ENCODE measurements at places on chromosomes 1 and 21.

GRCh38 chr1:225412321-225412720 is 15.5 kb downstream of the LBR start:
- no peak for DNase-seq

DNA sequence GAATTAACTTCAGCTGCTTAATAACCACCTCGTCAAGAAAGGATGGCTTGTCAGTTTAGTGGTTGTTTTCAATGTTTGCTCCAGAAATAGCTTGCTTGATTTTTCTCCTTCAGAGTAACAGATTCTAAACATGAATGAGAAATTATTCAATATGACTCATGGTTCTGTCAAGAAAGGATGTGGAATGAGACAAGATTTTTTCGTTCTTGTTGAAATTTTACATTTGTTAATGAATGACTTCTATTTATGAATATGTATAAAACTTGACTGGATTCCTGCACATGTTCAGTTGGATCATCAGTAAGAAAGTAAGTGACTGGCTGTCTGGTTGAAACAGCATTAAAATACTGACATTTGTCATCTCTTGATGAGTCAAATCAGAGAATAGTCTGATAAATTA is 38.3 kb downstream of the IFI44 start:
- no peak for DNase-seq

DNA sequence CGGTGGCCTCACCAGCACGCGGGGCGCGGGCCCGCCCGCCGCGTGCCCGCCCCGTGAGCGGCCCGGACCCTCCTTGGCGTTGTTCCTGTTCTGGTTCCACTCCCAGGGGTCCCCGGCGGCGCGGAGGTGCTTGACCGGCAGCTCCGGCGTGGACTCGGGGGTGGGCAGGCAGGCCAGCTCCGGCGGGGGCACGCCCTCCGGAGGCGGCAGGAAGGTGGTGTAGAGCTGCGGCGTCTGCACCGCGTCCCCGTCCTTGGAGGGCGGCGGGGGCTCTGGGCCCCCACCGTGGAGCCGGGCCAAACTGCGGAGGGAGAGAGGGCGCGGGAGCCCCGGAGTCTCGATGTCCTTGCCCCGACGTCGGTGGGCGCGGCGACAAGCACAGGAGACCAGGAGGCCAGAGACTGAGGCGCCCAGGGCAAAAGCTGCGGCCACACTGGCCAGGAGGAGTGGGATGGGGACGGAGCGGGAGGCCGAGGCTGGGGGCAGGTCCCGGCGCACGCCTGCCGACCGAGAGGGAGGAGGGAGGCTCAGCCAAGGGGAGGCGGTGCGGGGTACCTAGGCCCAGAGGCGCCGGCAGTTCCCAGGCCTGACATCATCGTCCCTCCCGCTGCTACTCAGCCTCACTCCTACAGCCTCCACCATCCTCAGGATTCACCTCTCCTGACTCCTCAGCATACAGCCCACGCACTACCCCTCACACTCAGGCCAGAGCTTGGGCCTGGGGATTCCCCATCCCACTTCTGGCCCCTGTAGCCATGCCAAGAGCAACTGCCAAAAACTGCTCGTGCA is 13.2 kb downstream of the SEMA6C start:
- no peak for DNase-seq

DNA sequence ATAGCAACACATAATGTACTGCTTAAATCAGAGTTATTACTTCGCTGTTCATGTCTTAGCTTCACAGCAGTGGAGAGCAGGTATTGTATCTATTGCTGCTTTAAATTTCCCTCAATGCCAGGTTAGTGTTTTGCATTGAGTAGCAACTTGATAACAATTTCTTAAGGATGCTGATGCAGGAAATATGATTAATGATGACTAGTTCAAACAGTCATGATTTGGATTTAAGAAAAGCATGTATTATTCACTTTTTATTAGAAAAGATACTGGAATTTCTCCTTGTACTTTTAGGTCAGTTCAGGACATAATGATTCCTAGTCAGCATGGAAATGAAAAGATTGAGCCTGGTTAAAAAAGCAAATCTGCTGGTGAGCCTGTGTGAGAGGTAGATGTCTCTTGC is 67.2 kb upstream of the ARHGAP29 start:
- no peak for DNase-seq

GRCh38 chr1:186183970-186184628 is 191.0 kb downstream of the TPR start:
- DNase-seq = no peak

DNA sequence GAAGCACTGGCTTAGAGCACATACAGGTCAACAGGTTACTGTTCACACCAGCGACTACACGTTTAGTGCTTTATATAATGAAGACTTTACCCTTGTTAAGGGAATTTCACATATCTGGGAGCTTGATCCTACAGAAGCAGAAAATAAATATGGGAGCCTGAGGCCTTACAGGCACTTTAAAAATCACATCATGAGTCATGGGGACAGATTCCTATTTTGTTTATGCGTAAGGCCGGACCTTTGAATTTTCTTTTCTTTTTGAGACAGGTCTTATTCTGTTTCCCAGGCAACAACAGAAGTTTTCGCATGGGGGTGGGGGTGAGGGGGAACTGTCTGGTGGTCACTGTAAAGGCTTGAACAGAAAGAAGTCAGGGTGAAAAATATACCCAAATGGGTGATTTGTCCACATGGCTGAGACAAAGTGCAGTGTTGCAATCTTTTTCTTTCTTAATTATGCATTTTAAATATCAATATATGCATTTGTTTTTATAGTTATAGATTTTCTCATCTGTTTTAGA is 276.7 kb downstream of the KCNH1 start:
- DNase-seq = no peak

DNA sequence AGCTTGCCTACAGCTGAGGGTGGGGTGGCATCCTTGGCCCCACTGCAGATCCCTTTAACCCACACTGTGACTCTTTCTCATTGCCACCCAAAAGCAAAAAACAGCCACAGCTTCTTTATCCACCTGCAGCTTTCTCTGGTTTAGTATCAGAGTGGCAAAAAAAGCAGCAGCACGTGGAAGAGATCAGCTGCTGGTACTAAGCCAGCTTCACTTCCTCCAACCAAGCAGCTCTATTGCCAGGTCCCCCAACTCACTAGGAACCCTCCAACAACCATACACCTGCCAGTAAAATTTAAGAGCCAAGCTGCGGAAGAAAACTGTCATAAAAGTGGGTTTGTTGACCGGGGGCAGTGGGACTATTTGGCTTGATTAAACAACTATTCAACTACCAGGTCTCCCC is 66.4 kb downstream of the KDM1A start:
- no peak for DNase-seq

GRCh38 chr1:116284819-116285390 is 88.1 kb upstream of the ATP1A1 start:
- DNase-seq = no peak

- DNase-seq = no peak
These were observed at the start of gene ERICH3 for GRCh38 chr1:74673351-74674111. Gene ERICH3, minus strand, starts transcription at chr1:74673792. Its CDS starts 273 bp downstream, at chr1:74673519.

DNA sequence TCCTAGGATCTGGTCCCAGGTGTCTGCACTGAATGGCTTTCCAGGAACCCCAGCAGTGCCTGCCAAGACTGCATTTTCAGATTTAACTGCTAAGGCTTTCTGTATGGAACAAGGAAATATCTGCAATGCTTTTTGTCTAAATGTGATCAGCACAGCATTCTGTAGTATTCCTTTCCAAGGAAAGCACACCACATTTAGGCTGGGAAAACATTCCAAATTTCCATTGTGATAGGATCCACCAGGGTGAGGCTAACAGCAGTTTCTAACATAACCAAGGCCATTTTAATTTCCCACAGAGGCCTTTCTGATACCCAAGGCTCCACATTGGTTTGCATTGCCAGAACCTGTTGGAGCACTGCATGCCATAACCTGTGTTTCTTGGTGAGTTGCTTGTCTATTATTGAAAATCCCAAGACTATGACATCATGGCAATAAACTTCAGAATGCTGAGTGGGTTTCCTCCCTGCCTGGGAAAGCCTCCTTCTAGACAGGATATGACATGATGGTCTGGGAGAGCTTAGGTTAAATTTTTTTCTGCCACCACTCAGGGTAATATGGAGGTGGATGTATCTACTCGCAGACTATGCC is 23.3 kb upstream of the PTGFRN start:
- no peak for DNase-seq

DNA sequence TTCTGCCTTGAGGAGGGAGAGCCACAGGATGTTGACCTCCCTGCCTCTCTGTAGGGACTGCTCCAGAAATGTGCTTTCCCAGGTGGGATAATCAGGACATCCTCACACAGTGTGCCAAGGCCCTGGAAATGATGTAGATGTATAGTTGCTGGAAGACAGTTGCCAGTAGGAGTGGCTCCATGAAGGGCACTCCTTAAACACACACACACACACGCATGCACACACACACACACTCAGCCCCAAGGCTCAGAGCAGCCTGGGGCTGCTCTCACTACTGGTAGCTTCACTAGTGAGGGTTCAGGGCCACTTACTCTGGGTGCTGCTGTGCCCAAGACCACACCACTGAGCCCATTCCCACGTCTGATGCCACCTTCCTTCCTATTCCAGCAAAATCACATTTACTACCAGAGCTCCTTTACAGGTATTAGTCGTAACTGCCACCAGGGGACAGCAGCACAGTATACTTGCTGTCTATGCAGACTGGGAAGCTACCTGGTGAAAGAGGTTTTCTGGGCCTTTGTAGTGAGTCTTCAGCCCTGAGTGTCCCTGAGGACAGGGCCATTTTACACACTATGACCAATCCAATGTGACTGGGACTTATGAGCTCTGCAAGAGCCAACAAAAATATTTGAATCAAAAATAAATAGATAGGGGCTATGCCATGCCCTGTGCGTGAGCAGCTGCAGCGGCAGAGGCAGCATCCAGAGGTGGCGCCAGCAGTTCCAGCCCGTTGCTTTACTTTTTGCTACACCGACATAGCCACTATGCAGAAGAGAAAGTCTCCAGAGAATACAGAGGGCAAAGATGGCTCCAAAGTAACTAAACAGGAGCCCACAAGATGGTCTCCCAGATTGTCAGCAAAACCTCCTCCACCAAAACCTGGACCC is 15.0 kb downstream of the CRNN start:
- peak; percentile 20 for DNase-seq

DNA sequence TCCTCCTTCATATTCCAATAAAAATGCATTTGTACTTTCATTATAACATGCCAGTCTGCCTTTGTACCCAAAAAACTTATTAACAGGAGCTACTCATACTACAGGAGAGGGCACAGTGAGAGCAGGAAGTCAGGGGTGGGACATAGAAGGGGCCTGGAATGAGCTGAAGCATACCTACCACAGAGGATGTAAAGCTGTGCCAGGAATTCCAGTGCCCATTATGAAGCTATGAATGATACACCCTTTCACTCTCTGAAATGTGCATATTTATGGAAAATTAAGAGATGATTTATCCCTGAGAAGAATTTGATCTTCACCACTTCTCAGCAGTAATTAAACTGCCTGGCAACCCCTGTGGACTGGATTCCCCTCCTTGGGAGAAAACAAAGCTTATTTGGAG is 65.8 kb downstream of the ATP5PO start:
- no peak for DNase-seq

DNA sequence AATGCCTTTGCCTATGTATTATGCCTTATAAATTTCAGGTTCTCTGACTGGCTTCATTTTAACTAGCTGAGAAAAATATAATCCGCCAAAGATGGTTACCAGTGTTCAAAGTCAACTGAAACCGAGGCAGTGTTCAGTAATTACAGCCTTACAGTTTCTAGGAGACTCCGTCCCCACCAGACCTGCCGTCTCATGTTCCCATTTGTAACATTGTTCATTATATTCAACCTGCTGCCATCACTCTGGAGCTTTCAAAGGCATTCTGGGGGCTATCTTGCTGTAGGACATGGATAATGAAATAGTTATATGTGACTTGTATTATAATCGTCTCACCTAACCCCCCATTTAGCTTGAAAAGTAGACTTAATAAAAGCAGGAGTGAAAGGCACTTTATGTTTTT is 302.5 kb downstream of the RWDD3 start:
- DNase-seq = no peak

DNA sequence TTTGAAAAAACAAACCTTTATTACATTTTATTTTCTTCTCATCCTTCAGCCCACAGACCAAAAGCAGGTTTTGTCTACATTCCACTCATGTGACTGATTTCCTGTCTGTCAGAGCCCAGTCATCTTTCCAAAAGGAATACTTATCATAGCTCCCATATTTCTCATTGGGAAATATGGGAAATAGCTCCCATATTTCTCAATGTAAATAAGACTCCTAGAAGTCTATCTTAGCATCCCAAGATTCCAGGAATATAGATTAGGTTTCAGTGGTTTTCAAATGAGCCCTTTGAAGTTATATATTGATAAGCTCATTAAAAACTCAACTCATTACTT is 19.1 kb upstream of the NRDC start:
- DNase-seq = no peak

DNA sequence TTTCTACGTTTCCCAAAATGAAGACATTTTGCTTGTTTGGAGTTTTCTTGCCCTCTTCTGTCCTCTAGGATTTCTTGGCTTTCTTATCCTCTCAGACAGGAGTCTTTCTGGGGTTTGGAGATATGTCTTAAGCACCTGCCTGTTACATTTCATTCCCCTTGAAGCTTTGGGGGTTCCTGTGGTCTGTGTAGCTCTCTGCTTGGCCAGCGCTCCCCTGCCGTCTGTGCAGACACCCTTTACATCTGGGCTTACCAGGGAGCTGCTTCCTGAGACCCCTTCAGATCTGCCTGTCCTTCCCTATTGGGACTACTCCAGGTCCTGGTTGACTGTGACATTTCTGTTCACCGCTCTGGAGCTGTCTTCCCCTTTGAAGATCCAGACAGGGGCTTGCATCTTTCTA is 171.9 kb upstream of the CSF3R start:
- DNase-seq = no peak

- no peak for DNase-seq
These were observed 18.4 kb upstream of the CASQ1 start for GRCh38 chr1:160171980-160172379.

DNA sequence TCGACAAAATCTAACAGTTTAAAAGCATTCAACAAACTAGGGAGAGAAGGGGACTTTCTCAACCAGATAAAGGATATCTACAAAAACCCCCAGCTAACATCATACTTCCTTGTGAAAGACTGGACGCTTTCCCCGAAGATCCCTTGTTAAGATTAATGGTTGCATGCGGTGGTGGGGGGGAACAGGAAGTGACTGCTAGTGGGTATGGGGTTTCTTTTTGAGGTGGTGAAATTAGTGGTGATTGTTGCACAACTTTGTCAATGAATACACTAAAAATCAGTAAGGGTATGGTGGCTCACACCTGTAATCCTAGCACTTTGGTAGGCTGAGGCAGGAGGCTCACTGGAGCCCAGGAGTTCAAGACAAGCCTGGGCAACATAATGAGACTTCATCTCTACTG is 26.9 kb upstream of the EYA3 start:
- peak; percentile 44 for DNase-seq

DNA sequence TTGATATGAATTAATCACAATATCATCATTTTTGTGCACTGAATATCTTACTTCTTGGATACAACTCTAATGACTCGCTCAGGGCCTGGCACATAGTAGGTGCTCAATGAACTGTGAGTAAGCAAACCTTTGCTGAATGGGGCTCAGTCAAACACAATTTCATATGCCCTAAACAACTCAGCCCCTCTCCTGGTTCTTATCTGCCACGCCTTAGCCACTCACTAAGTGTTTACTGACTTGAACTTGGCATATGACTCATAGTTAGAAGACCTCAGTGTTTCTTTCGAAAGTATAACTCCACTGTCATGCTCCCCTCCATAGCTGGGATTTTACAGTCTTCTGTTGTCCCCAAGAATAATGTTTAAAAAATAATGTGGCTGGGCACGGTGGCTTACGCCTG is 4.8 kb upstream of the IFNLR1 start:
- DNase-seq = peak; percentile 31

- no peak for DNase-seq
These were observed 17.6 kb downstream of the SYNJ1 start for GRCh38 chr21:32710069-32710784.

GRCh38 chr1:4605158-4605557 is 49.3 kb upstream of the AJAP1 start:
- DNase-seq = no peak

- no peak for DNase-seq
These were observed 120.8 kb downstream of the OLFM3 start for GRCh38 chr1:101875891-101876290.
